ENCODE measurements at places on chromosomes 3 and 15.
A peak's percentile ranks its signal among the peaks of the same experiment; 100 is the strongest.

GRCh38 chr3:188052169-188053035 is 101.6 kb upstream of the LPP start:
- H3K36me3 ChIP-seq, result no peaks in the 10 kb centered on the region
- no peaks in the 10 kb centered on the region for H3K27me3 ChIP-seq
- peak; percentile 95 for DNase-seq
- peak overlapping the region; percentile 13 for H3K4me3 ChIP-seq

DNA sequence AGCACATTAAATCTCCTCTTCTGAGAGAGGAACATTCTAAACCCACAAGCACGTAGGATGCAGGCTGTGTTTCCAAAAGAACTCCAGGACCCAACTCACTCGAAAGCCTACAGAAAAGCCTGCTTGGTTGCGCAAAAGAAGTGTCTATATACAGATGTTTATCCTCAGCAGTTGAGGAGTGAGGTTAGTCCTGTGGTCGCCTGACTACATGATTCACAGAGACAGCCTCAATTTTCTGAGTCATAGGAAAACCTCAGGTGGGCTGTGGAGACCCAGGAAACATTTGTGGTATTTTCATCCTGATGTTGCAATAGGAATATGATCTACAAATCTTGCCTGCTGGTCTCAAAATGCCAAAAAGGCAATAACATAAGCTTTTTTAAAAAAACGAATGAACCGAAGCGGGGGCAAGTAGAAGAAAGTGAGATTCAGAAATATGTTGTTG is 183.8 kb upstream of the THRB start:
- H3K27me3 ChIP-seq, result no peaks in the 10 kb centered on the region
- no peaks in the 10 kb centered on the region for H3K36me3 ChIP-seq
- no peak for DNase-seq
- H3K27ac ChIP-seq, result no peak overlapping the region
- H3K4me1 ChIP-seq, result no peaks in the 10 kb centered on the region

DNA sequence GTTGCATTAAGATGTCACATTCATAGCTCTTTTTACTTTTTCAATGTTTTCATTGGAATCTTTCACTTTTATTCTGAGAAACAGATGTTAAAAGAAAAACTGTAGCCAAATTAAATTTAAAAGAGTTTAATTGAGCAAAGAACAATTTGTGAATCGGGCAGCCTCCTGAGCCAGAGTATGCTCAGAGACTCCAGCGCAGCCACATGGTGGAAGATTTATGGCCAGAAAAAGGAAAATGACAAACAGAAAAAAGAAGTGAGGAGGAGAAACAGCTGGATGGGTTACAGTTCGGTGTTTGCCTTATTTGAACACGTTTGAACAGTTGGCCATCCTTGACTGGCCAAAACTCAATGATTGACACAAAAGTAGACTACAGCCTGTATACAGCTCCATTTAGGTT is 33.8 kb upstream of the RAB11A start:
- no peak overlapping the region for H3K4me3 ChIP-seq
- no peak overlapping the region for H3K27ac ChIP-seq
- DNase-seq, result no peak
- H3K4me1 ChIP-seq, result peaks cover 10% of the 10 kb centered on the region
- no peaks in the 10 kb centered on the region for H3K27me3 ChIP-seq

- no peak overlapping the region for H3K27ac ChIP-seq
- H3K36me3 ChIP-seq, result no peaks in the 10 kb centered on the region
- no peak for DNase-seq
- no peaks in the 10 kb centered on the region for H3K27me3 ChIP-seq
These were observed 17.8 kb upstream of the SEC62 start for GRCh38 chr3:169948559-169949448.

GRCh38 chr15:42101861-42102260 is 7.5 kb upstream of the PLA2G4D start:
- H3K36me3 ChIP-seq, result no peaks in the 10 kb centered on the region
- no peak overlapping the region for H3K27ac ChIP-seq
- no peak overlapping the region for H3K4me3 ChIP-seq
- H3K4me1 ChIP-seq, result no peaks in the 10 kb centered on the region

- no peaks in the 10 kb centered on the region for H3K36me3 ChIP-seq
- no peak overlapping the region for H3K27ac ChIP-seq
- H3K27me3 ChIP-seq, result no peaks in the 10 kb centered on the region
- DNase-seq, result no peak
- H3K4me1 ChIP-seq, result no peaks in the 10 kb centered on the region
These were observed 855.4 kb upstream of the ARPP21 start for GRCh38 chr3:34783876-34784275.

- no peaks in the 10 kb centered on the region for H3K4me1 ChIP-seq
- DNase-seq, result no peak
- H3K36me3 ChIP-seq, result no peaks in the 10 kb centered on the region
- H3K4me3 ChIP-seq, result no peak overlapping the region
- no peaks in the 10 kb centered on the region for H3K27me3 ChIP-seq
These were observed 214.0 kb downstream of the SATB1 start for GRCh38 chr3:18211116-18211515.

GRCh38 chr3:112773864-112774263 is 72.8 kb downstream of the CD200R1L start:
- H3K4me1 ChIP-seq, result no peaks in the 10 kb centered on the region
- no peaks in the 10 kb centered on the region for H3K27me3 ChIP-seq
- H3K36me3 ChIP-seq, result no peaks in the 10 kb centered on the region
- H3K27ac ChIP-seq, result no peak overlapping the region
- DNase-seq, result no peak

GRCh38 chr15:39392469-39393047 is 188.3 kb upstream of the THBS1 start:
- H3K27ac ChIP-seq, result no peak overlapping the region
- no peaks in the 10 kb centered on the region for H3K27me3 ChIP-seq
- no peak overlapping the region for H3K4me3 ChIP-seq
- H3K36me3 ChIP-seq, result no peaks in the 10 kb centered on the region
- DNase-seq, result no peak

DNA sequence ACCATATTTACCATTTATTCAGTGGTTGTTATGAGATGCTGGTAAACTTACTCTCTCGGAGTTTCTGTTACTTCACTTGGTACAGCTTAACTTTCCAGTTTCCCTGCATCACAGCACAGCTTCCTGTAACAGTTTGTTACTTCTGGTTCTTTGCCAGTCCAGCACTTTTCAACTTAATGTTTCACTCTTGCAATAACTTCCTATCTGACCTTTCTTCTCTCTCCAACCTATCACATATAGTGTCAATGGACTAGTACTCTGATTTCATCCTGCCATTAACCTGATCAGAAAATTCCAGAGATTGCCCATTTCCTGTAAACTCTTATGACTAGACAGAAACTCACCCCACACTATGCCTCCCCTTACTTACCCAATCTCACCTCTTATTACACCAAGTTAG is 3.9 kb upstream of the ATP11B start:
- no peak overlapping the region for H3K4me3 ChIP-seq
- H3K27ac ChIP-seq, result no peak overlapping the region
- DNase-seq, result no peak
- no peaks in the 10 kb centered on the region for H3K27me3 ChIP-seq
- no peaks in the 10 kb centered on the region for H3K36me3 ChIP-seq

DNA sequence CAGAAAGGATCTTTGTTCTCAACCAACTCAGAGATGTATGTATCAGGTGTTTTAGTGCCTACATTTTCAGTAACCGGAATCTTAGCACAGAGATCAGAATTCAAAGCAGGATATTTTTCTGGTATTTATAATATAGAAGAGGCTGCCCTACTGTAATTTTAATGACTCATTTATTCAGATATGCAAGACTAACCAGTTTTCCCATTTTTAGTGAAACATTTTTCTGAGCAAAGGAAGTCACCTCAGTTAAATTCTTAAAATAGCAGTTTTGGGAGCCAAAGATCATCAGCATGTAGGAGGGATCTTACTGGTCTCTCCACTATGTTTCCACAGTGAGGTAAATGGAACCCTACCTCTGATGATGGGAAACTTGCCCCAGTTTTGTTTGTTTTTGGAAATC is 42.0 kb downstream of the SRP14 start:
- no peak for DNase-seq
- H3K36me3 ChIP-seq, result no peaks in the 10 kb centered on the region

- H3K27ac ChIP-seq, result no peak overlapping the region
- DNase-seq, result peak; percentile 17
- H3K4me1 ChIP-seq, result no peaks in the 10 kb centered on the region
- no peaks in the 10 kb centered on the region for H3K36me3 ChIP-seq
- no peaks in the 10 kb centered on the region for H3K27me3 ChIP-seq
These were observed 192.0 kb downstream of the UBE3A start for GRCh38 chr15:25246641-25247406.

DNA sequence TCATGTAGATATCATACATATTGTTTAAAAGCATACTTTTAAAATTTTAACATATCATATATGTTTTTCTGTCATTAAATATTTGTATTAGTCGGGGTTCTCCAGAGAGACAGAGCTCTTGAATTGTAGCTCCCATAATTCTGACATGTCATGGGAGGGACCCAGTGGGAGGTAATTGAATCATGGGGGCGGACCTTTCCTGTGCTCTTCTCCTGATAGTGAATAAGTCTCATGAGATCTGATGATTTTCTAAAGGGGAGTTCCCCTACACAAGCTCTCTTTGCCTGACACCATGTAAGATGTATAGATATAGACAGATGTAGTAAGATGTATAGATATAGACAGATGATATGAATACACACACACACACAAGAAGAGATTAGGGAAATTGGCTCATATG is 161.2 kb upstream of the ABI3BP start:
- no peaks in the 10 kb centered on the region for H3K27me3 ChIP-seq
- no peak for DNase-seq
- H3K4me3 ChIP-seq, result no peak overlapping the region
- no peaks in the 10 kb centered on the region for H3K4me1 ChIP-seq

GRCh38 chr15:78082106-78082742 is 4.7 kb upstream of the TBC1D2B start:
- H3K27me3 ChIP-seq, result no peaks in the 10 kb centered on the region
- no peak for DNase-seq

- H3K27ac ChIP-seq, result no peak overlapping the region
- no peaks in the 10 kb centered on the region for H3K27me3 ChIP-seq
- H3K4me1 ChIP-seq, result no peaks in the 10 kb centered on the region
- H3K4me3 ChIP-seq, result no peak overlapping the region
- no peak for DNase-seq
These were observed 827.4 kb downstream of the IGSF11 start for GRCh38 chr3:118207271-118207670.

DNA sequence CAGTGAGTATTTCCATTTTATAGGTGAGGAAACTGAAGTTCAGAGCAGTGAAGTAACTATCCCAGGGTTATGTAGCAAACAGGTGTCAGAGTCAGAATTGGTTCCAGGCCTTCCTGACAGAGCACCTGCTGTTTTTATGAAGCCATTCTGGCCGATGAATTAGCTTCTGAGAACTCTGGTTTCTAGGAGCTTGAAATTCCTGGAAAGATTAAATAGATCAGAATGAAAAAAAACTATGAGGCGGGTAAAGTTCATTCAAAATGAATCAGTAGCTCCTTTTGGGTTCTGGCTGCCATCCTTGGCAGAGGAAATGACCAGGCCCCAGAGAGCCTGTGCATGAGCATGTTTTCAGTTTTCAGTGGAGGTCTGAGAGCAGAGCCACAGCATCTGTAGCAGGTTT is 59.3 kb upstream of the CFAP161 start:
- no peak for DNase-seq
- no peak overlapping the region for H3K27ac ChIP-seq
- H3K4me1 ChIP-seq, result no peaks in the 10 kb centered on the region
- H3K4me3 ChIP-seq, result no peak overlapping the region

GRCh38 chr15:89672221-89673164 is 6.7 kb downstream of the PLIN1 start:
- H3K36me3 ChIP-seq, result no peaks in the 10 kb centered on the region
- H3K27me3 ChIP-seq, result no peaks in the 10 kb centered on the region
- DNase-seq, result peak; percentile 69
- H3K4me3 ChIP-seq, result no peak overlapping the region
- H3K27ac ChIP-seq, result peak overlapping the region; percentile 35

GRCh38 chr3:5198986-5199731 is 11.7 kb downstream of the EDEM1 start:
- H3K36me3 ChIP-seq, result no peaks in the 10 kb centered on the region
- H3K27ac ChIP-seq, result no peak overlapping the region

GRCh38 chr3:104106276-104106675 is 1260.4 kb upstream of the ALCAM start:
- no peak for DNase-seq
- no peak overlapping the region for H3K27ac ChIP-seq
- no peaks in the 10 kb centered on the region for H3K36me3 ChIP-seq
- no peaks in the 10 kb centered on the region for H3K4me1 ChIP-seq
- no peaks in the 10 kb centered on the region for H3K27me3 ChIP-seq
- H3K4me3 ChIP-seq, result no peak overlapping the region

- H3K4me1 ChIP-seq, result no peaks in the 10 kb centered on the region
- H3K36me3 ChIP-seq, result no peaks in the 10 kb centered on the region
- H3K27me3 ChIP-seq, result no peaks in the 10 kb centered on the region
- H3K4me3 ChIP-seq, result no peak overlapping the region
These were observed 168.5 kb upstream of the FAM3D start for GRCh38 chr3:58835086-58835485.

GRCh38 chr3:96466441-96466840 is 348.0 kb upstream of the EPHA6 start:
- no peaks in the 10 kb centered on the region for H3K27me3 ChIP-seq
- no peak overlapping the region for H3K4me3 ChIP-seq
- H3K36me3 ChIP-seq, result no peaks in the 10 kb centered on the region
- H3K27ac ChIP-seq, result no peak overlapping the region
- no peak for DNase-seq
- no peaks in the 10 kb centered on the region for H3K4me1 ChIP-seq

DNA sequence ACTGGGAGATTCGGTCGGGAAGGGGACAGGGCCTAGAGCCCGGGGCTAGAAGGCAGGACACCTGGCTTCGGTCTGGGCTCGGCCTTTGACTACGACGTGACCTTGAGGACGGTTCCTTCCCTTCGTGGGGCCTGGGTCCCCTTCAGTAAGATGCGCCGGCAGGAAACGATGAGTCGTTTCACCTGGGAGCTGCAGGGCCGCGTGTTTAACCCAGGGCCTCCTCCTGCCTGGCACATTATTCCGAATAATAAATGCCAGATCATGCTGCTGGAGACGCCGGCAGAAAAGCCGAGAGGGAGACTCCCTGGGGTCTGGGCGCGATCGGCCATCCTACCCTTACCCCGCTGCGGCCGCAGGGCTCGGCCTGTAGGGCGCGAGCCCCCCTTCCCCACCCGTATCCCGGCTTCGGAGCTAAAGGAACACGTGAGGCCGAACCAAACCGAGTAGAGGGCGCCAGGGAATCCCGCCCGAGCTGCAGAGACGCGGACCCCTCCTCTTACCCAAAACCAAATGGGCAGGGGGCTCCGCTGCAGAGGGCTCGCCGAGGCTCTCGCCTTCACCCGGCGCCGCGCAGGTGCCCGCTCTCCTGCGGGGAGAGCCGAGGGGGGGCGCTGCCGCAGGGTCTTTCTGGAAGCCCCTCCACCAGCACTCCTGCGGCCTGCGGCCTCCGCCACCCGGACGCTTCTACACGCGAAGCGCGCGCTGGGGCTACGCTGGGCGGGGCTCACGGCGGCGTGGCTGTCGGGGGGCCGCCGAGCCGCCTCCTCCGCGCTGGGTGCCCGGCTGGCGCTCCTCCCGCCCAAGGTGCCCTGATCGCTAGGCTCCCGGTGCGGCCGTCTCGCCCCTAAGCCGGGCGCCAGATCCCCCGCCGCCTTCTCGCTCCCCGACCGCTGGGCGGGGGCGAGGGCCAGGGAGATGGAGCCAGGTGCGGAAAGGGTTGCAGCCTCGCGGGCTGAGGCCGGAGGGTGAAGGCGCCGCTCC is at the start of gene BDH1:
Gene BDH1, minus strand, starts transcription at position 688 of the 981 bp plus-strand sequence. CDS start 9,525 bp downstream, outside the sequence.
- H3K27me3 ChIP-seq, result no peaks in the 10 kb centered on the region
- H3K4me1 ChIP-seq, result no peaks in the 10 kb centered on the region
- peak within 1 kb of the TSS; percentile 69 for H3K4me3 ChIP-seq
- peak within 1 kb of the TSS; percentile 42 for H3K27ac ChIP-seq

- H3K27ac ChIP-seq, result no peak overlapping the region
- H3K4me3 ChIP-seq, result no peak overlapping the region
- no peaks in the 10 kb centered on the region for H3K36me3 ChIP-seq
- peaks cover 6% of the 10 kb centered on the region for H3K4me1 ChIP-seq
These were observed 156.2 kb upstream of the MEF2A start for GRCh38 chr15:99409560-99409959.

Data from ovary (tissue), 10 donors.